ENCODE measurements at places on chromosomes 3 and 15.

DNA sequence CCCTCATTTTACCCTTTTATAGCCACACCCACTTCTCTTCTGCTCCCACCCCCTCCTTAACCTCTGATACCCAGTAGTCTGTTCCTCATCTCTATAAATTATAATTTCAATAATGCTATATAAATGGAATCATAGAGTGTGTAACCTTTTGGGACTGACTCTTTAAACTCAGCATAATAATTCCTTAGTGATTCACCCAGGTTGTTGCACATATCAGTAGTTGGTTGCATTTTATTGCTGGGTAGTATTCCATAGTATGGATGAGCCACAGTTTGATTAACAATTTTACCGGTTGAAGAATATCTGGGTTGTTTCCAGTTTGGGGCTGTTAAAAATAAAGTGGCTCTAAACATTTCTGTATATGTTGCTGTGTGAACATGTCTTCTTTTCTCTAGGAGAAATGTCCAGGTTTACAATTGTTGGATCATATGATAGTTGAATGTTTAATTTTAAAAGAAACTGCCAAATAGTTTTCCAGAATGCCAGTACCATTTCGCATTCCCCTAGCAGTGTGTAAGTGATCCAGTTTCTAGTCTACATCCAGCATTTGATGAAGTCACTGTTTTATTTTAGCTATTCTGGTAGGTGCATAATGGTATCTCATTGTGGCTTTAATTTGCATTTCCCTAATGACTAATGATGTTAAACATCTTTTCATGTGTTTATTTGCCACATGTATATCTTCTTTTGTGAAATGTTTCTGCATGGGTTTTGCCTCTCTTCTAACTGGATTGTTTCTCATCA, 68.5 kb downstream of the VPS8 start:
- DNase-seq: no peak

DNA sequence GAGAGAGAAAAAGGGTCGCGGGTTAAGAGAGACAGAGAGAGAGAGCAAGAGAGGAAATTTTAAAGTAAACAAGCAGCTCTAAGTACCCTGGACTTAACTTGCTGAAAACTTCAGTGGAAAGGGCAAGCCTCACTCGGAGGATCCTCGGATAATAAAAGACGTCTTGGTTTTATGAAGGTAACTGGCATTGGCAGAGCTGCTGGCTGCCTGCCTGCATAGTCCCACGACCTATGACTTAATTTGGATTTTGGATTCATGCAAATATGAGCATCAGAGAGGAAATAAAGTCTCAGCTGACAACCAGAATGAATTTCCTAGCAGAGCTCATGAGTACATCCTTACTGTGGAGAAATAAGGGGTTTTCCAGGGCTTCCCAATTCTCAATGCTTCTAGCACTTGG, 95.1 kb upstream of the PDZRN3 start:
- DNase-seq: no peak

DNA sequence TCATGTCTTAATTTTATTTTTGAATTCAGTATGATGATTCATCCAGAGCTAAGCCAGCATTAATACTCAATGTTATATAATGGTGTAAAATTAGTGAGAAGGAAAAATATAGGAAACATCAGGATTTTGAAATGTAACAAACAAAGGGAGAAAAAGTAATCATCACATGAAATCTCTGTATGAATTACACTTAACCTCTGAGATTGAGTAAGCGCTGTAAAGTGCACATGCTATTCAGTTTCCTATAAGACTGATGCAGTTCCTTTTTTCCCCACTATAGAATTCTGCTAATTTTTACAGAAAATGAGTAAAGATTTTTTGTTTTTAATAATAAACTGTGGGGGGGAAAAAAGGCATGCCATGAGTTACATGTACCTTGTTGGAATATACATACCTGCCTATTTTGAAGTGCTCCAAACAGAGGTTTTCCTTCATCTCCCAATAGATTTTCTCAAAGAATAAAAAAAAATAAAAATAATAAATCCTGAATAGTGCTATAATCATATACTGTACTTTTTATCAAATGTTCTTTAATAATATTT, 64.0 kb upstream of the TTBK2 start:
- no peak for DNase-seq

DNA sequence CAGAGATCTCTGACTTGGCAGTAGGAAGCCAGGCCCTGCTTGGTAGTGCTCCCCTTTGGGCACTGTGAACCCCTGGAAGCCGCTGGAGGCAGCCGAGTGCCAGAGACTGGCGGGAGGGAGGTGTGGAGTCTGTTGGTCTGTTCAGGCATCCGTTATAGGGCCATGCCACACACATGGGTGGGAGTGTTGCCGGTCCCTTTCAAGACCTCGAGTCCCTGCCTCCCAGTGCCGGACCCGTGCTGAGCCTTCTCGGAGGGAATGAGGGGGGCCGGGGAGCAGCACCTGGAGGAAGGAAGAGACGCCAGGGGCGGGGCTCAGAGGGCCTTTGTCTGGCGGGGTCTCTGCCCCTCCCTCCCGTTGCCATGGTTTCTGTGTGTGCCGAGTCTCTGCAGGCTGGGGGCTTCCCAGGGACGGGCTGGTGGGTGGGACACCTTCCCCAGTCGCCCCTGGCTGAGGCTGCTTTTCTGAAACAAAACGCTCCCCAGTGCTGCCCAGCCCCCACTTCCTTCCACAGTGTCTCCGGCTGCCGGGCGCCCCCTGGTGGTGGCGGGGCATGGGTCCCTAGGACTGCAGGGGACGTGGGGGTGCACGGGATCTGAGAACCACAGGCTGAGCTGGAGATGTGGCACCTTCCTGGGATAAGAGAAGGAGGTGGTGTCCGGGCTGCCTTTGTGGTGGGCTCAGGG, 10.0 kb downstream of the GNAI2 start:
- no peak for DNase-seq

DNA sequence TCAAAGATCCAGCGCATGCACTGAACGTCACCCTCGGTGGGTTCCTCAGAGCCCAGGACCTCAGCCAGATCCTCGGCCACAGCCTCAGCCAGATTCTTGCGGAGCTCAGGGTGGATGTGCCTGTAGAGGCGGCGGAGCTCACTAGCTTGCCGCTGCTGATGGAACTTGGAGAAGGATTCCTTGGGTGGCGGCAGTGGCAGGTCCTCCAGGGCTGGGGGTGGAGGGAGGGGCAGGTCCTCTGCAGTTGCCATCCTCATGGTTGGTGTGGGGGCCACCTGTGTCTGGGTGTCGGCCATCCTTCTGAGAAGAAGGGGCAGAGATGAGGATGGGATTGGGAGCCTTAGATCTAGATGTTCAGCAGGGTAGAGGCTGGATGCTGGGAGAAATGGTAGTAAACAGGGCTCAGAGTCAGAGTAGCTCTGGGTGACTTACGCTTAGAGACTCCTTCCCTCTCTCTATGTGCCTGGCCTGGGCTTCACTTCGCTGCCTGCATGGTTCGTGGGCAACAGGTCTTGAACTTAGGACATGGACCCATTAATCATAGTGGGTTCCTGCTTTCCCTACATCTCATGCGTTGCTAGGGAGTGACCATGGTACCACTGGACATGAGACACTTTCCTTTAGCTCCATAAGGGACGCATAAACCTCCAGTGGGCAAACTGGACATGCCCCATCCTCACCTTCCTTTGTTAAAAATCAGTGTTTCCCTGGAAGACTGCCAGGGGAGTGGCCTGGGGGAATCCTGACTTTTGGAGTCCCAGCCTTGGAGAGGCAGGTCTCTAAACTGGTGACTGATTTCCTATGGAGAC, 3.0 kb downstream of the XIRP1 start:
- DNase-seq: no peak

DNA sequence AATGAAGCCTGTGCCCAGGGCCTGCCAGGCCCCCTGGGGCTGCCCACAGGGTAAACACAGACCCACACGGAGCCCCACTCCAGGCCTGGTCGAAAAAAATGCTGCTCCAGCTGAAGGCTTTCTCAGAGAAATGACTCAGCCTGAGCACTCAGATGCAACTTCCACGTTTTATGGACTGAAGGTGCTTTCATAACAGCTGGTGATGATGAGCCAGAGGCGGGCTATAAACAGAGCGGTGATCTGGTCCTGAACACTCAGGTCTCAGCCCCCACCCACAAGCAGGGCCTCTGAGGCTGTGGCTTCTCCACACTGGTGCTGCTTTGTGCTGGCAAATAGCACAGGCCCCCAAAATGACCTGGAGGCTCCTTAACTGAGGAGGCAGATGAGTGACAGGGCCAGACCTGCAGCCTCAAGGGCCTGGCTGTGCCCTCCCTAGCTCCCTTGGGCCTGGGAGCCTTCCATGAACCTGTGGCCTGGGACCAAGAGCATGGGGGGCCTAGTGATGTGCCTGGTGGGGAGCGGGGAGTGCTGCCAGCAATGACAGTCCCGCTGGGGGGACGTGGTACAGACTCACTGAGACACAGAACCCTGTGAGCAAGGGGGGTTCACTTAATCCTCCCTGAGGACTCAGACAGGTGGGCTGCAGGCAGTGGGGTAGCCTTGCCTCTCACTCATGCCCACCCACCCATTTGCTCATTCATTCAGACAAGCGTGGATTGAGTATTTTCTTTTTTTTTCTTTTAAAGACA, 23.0 kb upstream of the FURIN start:
- DNase-seq: no peak

DNA sequence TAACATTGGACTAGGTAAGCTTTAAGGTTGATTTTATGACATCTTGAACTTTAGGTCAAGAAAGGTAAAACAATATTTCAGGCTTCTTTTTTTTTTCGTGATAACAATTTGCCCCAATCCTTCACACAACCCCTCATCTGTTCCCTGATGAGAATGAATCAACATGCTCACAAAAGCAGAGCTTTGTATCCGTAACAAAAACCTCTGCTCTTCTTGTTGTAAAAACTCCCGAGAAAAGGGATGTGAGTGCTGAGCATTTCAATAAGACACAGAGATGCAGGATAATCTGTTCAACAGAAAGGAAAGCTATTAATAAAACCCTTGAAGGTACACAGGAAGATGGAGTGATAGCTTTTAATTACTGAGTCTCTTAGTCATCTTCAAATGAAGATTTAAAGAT, 94.3 kb downstream of the RAD18 start:
- DNase-seq: no peak

GRCh38 chr3:34346656-34347055, 548.2 kb downstream of the PDCD6IP start:
- DNase-seq: no peak

- DNase-seq: no peak
Observed at GRCh38 chr3:34782871-34783270, 856.5 kb upstream of the ARPP21 start.

GRCh38 chr3:141410408-141410807, 42.1 kb downstream of the ZBTB38 start:
- peak; percentile 29 for DNase-seq

DNA sequence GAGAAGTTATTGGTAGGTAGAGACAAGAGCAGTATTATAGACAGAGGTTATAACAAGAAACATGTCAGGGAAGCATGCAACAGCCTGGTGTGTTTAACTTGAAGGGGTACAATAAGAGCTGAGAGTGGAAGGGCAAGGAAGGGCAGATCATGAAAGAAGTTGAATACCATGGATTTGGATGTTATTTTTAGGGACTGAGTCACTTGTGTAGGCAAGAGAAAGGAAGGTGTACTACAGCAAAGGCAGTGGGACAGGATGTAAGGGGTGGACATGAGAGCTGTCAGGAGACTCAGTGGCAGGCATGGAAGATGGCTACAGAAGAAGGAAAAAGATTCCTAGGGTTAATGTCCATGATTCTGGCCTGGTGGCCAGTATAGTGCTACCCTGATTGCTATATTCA, 66.4 kb downstream of the TFG start:
- no peak for DNase-seq

DNA sequence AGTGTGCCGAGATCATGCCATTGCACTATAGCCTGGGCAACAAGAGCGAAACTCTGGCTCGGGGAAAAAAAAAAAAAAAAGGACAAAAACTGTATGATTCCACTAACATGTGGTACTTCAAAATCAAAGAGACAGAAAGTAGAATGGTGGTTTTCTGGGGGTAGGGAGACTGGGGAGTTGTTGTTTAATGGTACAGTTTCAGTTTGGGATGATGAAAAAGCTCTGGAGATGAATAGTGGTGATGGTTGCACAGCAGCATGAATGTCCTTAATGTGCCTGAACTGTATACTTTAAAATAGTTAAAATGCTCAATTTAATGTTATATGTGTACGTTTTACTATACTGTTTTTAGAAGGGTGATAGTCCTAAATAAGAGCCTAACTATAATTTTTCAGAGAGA, 27.4 kb downstream of the RAD51 start:
- DNase-seq: no peak

DNA sequence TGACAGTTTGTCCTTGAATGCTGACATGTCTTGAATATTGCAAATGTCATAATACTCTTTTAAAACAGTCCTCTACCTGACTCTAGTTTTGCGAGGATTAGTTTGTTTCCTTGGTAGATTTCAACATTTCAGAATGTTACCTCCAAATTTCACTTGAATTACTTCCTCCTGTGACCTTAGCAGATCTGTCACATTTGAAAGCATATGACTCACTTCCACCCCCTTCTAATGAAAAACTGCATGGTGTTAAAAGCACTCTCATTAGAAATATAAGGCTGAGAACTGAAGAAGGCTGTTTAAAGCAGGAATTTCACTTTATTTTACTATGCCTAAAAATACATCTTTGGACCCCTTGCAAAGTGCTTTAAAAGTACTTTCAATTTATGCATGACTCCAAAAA, 598.7 kb upstream of the TGFBR2 start:
- no peak for DNase-seq

DNA sequence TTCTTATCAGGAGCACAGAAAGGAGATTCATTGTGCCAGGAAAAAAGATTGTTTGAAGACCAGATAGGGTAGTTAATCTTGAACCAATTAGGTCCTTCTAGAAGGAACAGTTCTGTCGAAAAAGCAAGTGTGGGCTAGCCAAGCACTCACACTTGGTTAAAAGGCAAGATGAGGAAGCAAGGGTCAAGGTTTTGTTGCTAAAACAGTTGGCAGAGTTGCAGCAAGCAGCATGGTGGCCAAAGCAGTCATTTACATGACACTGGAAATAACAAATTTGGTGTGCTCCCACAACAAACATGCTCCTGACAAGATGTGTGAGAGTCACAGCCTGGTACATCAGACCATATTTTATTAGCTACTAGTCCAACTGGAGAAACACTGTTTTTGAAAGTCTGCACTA, 228.0 kb upstream of the CFAP20DC start:
- no peak for DNase-seq

DNA sequence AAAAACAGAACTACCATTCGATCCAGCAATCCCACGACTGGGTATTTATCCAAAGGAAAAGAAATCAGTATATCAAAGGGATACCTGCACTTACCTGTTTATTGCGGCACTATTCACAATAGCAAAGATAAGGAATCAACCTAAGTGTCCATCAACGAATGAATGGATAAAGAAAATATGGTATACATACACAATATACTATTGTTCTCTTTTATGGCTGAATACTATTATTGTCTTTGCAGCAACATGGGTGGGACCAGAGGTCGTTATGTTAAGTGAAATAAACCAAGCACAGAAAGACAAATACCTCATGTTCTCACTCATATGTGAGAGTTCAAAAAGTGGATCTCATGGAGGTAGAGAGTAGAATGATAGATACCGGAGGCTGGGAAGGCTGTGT, 118.3 kb upstream of the FAM3D start:
- DNase-seq: no peak
